ENCODE measurements at places on chromosomes 6 and 20.

DNA sequence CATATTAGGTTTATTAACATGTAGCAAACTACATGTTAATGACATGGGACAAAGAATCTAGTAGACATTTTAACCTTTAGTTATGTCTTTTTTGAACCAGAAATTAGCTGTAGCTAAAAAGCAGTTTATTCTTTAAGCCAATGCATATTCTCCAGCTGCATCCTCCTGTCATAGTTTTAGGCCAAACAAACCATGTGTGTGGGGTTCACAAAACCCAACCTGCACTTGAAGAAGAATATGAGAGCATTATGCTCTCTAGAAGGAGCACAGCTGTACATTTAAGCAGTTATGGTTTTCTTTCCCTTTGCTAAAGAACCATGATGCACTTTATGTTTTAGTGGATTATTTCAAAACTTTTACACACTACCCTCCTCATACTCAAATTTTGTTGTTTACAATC is 46.2 kb downstream of the AKIRIN2 start:
- no peak for DNase-seq

GRCh38 chr6:140355476-140355875 is 981.0 kb upstream of the CITED2 start:
- no peak for DNase-seq

DNA sequence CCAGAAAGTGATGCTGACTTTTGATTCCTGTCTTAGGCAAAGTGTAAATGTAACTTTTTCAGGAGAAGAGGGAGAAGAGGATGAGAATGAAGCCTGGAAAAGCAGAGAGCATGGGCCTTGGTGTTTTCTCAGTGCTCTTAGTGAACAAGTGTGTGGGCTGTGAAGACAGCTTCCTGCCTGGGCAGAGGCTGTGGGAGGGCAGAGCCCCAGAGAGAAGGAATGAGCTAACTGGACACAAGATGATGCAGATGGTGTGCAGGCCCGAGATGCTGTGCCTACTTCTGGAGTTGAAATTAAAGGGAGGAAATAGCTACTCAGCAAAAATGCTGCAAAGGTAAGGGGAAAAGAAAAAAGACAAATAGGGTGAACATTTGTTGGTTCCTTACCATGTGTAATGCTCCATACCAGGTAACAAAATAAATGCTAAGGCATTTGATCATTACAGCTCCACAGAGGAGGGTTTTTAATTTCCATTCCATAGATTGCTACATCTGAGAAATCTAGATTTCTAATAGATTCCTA is 87.0 kb upstream of the CEP162 start:
- no peak for DNase-seq

GRCh38 chr6:37709250-37709931 is 11.7 kb upstream of the MDGA1 start:
- no peak for DNase-seq

GRCh38 chr20:58870293-58871014 is 17.9 kb downstream of the GNAS start:
- DNase-seq: peak; percentile 57

DNA sequence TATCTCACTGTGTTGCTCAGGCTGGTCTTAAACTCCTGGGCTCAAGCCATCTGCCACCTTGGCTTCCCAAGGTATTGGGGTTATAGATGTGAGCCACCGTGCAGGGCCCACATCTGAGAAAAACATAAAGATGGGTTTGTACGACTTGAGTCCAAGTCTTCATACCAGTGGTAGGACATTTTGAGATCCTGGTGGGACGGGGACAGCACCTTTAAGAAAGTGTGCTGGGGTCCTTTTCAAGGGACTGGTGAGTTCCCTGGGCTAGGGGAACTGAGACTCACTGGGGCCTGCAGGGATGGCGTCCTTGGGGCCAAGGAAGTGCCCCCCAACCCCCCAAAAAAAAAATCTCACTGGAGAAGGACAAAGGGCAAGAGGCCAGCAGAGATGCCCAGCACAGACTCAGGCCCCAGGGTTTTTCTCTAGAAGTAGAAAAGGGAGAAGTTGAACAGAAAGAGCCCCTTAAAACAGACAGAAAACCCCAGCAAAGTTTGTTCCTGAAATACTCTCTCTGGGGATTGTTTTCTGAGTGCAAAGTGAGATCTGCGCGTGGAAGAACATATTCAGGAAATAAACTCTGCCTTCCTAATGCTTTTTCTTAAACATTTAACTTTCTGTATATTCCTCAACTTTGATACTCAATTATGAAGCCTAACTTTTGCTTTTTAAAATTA is 10.7 kb downstream of the OSBPL2 start:
- no peak for DNase-seq

DNA sequence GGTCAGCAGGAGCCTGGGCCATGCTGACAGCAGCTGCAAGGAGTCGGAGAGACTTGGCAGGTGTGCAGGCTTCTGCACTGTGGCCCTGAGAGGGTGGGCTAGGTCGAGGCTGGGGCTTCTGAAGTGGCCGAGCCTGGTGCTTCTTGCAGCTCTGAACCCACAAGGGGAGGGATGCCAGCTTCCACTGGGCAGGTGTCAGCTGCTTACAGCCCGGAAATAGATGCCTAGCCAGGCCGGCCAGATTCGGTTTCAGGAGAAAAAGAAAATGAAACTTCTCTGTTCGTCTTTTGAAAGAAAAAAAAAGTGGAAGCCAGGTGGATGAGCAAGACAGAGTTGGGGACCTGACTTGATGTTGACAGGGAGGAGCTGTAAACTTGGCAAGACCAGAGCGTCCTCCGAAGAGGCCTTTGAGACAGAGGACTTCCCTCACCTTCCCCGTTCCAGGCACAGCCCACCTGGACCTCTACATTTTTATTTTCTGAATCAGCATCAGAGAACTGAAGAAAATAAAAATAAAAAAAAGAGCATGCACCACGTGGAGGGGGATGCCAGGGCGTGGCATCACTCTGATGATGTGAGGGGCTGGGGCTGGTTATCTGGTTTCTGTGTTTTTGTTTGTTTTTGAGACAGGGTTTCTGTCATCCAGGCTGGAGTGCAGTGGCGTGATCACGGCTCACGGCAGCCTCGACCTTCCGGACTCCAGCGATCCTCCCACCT is at the start of gene ZBP1:
TSS of gene ZBP1 (minus strand) at position 153 of the 717 bp plus-strand sequence. CDS start at position 22, 131 bp downstream.
- DNase-seq: no peak

DNA sequence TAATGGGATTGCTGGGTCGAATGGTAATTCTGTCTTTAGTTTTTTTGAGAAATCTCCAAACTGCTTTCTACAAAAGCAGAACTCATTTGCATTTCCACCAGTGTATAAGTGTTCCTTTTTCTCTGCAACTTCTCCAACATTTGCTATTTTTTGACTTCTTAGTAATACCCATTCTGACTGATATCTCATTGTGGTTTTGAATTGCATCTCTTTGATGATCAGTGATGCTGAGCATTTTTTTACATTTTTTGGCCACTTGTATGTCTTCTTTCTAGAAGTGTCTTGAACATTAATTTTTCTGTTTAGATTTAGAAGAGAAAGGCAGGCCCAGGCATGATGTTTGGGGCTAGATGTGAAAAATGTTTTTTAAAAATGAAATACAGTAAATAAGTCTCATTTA is 553.1 kb upstream of the MAN1A1 start:
- no peak for DNase-seq

GRCh38 chr6:112241820-112242429 is 12.4 kb downstream of the LAMA4 start:
- DNase-seq: no peak

DNA sequence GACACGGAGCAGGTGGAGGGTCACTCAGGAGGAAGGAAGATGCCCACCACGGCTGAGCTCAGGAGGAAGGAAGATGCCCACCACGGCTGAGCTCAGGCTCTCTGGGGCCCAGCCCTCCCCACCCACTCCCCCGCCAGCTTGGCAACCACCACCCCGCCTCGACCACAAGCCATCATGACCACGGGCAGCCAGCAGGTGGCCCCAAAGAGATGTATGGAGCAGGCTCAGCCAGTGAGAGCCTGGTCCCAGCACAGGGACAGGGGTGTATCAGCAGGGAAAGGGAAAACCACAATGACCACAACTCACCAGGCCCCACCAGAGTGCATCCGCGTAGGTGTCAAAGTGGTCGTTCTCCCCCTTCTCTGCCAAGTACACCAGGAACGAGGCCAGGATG is 30.4 kb downstream of the KCNQ2 start:
- peak; percentile 60 for DNase-seq

DNA sequence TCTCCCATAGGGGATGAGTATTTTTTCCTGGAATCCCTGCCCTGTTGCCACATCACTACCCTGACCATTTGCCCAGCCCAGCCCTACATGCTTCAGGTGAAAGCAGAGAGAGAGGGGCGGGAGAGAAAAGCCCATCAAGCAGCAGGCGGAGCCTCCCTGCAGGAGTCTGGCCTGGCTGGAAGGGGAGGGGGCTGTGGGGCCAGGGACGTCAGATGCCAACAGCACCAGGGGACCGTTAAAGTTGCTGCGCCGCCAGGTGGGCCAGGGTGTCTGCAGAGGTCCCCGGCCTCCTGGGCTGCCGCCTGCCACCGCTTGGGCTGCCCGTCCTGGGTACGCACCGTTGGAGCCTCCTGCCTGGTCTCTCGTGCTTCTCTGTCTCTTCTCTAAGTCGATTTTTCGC is 757 bp upstream of the R3HDML start:
- DNase-seq: no peak

GRCh38 chr20:45902199-45902701 is 9.7 kb downstream of the PLTP start:
- DNase-seq: no peak

- DNase-seq: no peak
Measured at GRCh38 chr6:163708466-163708865, 293.9 kb downstream of the QKI start.

GRCh38 chr20:3839328-3839727 is 7.3 kb upstream of the MAVS start:
- no peak for DNase-seq

GRCh38 chr20:57126481-57127092 is 139.9 kb downstream of the BMP7 start:
- DNase-seq: no peak

- DNase-seq: no peak
Measured at GRCh38 chr6:111603685-111604084, 2.0 kb downstream of the TRAF3IP2 start.

DNA sequence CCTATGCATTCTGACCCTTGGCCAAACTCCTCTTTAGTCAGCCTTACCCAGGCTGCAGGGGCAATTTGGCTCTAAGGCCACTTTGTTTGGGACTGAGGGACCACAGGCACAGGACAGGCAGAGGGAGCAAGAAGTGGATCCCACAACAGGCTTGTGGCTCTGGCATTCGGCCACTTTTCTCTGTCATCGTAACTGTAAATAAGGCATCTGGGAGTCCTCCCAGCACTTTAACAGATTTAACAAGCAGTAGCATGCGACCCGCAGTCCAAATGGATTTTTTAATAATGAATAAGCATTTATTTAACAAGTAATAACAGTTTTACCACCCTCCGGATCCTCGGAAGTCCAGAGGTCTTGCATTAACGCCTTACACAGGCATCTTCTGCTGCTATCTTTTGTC is 16.1 kb upstream of the CDH22 start:
- DNase-seq: no peak

GRCh38 chr6:170101281-170102035 is 189.4 kb downstream of the DLL1 start:
- DNase-seq: no peak

GRCh38 chr6:124962639-124963415 is 590 bp downstream of the RNF217 start:
- no peak for DNase-seq

GRCh38 chr20:33023439-33024242 is 7.8 kb upstream of the BPIFB6 start:
- DNase-seq: no peak

DNA sequence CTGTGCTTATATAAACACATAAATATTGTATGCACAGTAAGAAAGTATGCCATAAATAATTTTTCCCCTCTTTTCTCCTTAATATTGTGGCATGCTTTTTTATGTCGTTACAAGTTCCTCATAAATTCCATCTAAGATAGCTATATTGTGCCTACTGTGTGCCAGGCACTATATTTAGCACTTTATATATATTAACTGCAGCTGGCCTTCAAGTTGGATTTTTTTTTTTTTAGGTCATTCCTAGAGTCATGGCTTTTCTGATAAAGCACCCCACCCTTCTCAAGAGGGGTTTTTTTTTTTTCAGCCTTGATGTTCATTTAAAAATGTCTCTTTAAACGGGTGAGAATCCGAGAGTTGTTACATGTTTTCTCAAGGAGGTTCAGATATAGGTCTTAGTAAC is 42.8 kb upstream of the RNF8 start:
- no peak for DNase-seq

- DNase-seq: no peak
Measured at GRCh38 chr6:50030350-50030749, 8.6 kb upstream of the DEFB110 start.

DNA sequence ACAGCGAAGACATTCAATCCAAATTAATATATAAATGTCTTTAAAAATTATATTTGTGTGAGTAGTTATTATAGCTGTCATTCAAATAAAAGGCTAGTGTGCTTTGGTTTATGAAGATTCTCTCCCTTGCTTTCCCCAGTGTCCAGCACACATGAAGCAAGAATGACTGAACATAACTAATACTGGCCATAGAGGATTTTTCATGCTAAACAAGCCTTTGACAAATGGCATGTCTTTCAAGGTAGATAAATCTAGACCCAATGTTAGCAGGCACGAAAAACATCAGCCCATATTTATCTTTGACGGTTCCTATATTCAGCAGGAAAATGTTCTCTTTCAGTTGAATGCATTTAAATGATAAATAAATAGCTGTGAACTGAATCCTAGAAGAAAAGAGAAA is 1234.4 kb downstream of the EPHA7 start:
- no peak for DNase-seq

DNA sequence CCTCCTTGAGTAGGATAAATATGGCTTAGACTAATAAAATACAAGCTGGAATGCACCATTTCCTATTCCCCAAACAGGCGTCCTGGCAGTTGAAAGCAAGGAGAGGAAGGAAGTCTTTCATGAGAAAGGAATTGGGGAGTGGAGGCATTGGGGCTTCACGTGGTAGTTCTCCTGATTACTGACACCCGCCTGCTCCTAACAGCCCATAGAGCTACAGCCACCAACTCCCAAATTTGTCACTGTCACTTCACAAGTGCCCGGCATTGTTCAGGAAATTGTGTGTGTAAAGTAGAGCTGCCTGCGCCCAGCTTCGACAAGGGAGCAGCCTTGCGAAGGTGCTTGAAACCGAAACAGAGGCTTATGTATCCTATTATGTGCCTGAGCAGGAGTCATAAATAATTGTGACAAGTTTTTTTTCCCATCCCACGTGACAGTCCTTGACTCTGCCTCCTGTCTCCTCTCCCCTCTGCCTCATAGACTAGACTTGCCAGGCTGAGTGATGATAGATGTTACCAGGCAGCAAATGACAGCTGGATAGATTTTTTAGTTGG is 301.7 kb upstream of the ZFP64 start:
- DNase-seq: peak; percentile 5

- no peak for DNase-seq
Measured at GRCh38 chr6:53095716-53096115, 30.5 kb downstream of the FBXO9 start.

All from activated CD4-positive, alpha-beta T cell treated with anti-CD3 and anti-CD28 coated beads, Interleukin-2, amount 50 U/mL, for 4 hours (primary cell).